ENCODE measurements at places on chromosomes 7 and 10. TPM values are rescaled to one million over a fixed set of nuclear protein-coding genes. Genes with fewer than 3 reads are reported as not detected.

The SKIDA1 gene
- under 0.01 TPM for total RNA-seq

The CDHR3 gene
- 5.2 TPM for total RNA-seq

The ARHGEF5 gene
- 3.1 TPM for total RNA-seq

The CXCL12 gene
- 1.6 TPM for total RNA-seq

The CDH23 gene
- under 0.01 TPM for total RNA-seq

The SPDYE6 gene
- not detected for total RNA-seq

The HELLS gene
- total RNA-seq, result 74.2 TPM

The SRRM3 gene
- 0.66 TPM for total RNA-seq

The AKR1D1 gene
- total RNA-seq, result not detected

The DBNL gene
- total RNA-seq, result 130 TPM

The ACSL5 gene
- 1.4 TPM for total RNA-seq

The GBX1 gene
- total RNA-seq, result not detected

The TCERG1L gene
- total RNA-seq, result not detected

Data from placental pericyte (primary cell).